ENCODE measurements at places on chromosomes 3 and 15.

DNA sequence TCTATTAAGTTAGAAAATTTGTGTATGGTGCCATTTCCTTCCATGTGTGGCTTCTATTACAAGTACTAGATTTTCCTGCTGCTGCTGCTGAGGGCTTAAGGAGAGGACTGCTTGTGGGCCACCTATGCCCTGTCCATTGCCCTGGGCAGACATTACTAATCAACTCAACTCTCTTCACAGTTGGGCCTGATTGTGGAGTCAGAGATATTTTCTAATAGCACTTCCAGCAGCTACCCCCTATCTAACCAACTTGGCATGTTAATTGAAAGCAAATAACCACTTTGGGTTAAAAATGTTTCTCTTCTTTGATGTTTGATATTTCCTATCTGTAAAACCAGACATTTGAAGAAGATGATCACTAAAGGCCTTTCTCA lies 242.0 kb downstream of the EDEM1 start:
- DNase-seq: no peak
- no peaks in the 10 kb centered on the region for H3K27me3 ChIP-seq
- H3K27ac ChIP-seq: no peak overlapping the region

DNA sequence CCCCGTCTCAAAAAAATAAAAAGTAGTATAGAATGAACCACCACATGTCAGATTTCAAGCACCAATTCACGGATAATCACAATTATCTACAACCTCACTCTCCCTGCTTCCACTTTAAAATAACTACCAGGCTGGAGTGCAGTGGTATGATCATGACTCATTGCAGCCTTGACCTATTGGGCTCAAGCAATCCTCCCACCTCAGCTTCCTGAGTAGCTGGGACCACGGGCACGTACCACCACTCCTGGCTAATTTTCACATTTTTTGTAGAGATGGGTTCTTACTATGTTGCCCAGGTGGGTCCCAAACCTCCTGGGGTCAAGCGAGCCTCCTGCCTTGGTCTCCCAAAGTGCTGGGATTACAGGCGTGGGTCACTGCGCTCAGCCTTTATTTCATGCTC lies 38.1 kb upstream of the LDHAL6B start:
- H3K4me3 ChIP-seq: no peak overlapping the region
- no peaks in the 10 kb centered on the region for H3K27me3 ChIP-seq
- H3K4me1 ChIP-seq: no peaks in the 10 kb centered on the region
- DNase-seq: no peak
- H3K27ac ChIP-seq: no peak overlapping the region
- no peaks in the 10 kb centered on the region for H3K36me3 ChIP-seq

DNA sequence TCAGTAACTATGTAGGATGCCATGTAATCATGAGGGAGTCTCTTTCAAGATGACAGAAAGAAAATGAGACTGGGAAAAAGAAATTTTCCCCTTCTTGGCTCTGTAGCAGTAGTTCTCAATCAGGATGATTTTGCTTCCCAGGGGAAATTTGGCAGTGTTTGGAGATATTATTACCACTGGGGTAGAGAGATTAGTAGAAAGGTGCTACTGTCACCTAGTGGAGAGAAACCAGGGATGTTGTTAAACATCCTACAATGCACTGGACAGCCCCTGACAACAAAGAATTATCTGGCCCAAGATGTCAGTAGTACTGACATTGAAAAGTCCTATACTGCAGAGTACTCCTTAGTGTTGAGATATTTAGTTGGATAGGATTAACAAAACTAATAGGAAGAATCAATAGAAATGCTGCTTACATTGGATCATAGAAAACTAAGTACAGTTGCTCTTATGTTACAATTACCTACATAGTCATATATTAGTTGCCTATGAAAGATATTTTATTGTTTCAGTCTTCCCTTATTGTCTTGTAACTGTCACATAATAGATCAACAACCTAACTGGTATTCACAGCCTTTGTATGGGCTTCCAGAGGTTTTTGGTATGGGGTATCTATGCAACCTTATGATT lies 433.3 kb downstream of the RAP2B start:
- no peaks in the 10 kb centered on the region for H3K4me1 ChIP-seq
- H3K27me3 ChIP-seq: no peaks in the 10 kb centered on the region
- H3K27ac ChIP-seq: no peak overlapping the region
- no peak overlapping the region for H3K4me3 ChIP-seq

DNA sequence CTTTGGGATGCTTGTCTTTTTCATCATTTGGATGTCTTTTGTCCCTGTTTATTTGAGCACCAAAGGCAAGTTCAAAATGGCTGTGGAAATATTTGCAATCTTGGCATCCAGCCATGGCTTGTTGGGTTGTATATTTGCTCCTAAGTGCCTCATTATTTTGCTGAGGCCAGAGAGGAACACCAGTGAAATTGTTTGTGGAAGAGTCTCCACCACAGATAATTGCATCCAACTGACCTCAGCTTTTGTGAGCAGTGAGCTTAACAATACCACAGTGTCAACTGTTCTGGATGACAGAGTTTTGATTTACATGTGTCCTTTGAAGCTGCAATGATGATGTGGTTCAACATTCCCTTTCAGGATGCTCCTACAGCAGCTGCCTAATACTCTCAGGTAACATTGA lies 83.0 kb upstream of the KCNAB1 start:
- no peaks in the 10 kb centered on the region for H3K36me3 ChIP-seq
- no peaks in the 10 kb centered on the region for H3K27me3 ChIP-seq
- H3K4me3 ChIP-seq: no peak overlapping the region
- H3K4me1 ChIP-seq: no peaks in the 10 kb centered on the region
- no peak for DNase-seq
- H3K27ac ChIP-seq: no peak overlapping the region

GRCh38 chr15:53837263-53837662 lies 77.8 kb upstream of the WDR72 start:
- H3K4me1 ChIP-seq: no peaks in the 10 kb centered on the region
- H3K27me3 ChIP-seq: no peaks in the 10 kb centered on the region
- no peak overlapping the region for H3K27ac ChIP-seq
- DNase-seq: no peak
- no peaks in the 10 kb centered on the region for H3K36me3 ChIP-seq

DNA sequence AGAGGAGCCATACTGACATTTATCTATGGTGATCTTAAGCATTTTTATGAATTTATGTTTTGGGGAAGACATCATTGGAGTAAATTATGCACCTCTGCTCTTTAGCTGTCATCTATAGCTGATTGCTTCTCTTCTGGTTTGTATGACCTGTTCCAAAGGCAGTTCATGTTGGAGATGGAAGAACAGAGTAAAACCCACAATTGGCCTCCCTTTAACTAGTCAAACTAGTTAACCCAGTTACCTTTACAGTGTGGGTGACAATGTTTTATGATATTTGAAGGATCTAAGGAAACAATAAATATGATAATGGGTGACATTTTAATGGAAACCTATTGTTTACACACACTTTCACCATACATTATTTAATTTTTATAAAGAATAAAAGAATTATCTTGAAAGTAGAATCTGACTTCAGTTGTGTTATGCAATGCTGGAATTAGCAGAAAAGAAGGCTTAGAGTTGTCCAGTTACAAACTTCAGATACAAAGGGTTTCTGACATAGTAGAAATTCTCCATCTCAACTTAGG lies 263.5 kb downstream of the NFKBIZ start:
- no peak overlapping the region for H3K4me3 ChIP-seq
- H3K36me3 ChIP-seq: no peaks in the 10 kb centered on the region
- no peak for DNase-seq
- H3K27me3 ChIP-seq: no peaks in the 10 kb centered on the region
- H3K27ac ChIP-seq: peak overlapping the region; percentile 69

DNA sequence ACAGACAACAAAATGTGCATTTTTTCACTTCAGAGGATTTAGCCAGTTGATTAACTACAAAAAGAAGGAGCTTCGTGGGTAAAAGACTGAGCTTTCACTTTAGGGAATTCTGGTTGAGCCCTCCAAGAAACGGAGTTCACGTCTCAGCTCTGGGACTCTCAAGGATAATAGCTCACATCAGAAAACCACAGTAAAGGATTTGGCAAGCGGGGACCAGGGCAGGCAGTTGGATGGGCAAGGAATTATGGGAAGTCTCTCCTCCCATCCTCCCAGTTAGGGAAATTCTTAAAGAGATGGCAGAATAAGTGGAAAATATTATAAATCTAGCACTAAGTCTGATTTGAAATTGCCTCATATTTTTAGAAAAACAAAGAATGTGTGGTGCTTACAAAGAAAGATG lies 188.3 kb upstream of the EOMES start:
- H3K27me3 ChIP-seq: no peaks in the 10 kb centered on the region
- H3K4me3 ChIP-seq: no peak overlapping the region
- no peak for DNase-seq
- no peak overlapping the region for H3K27ac ChIP-seq
- H3K4me1 ChIP-seq: peaks cover 9% of the 10 kb centered on the region
- H3K36me3 ChIP-seq: no peaks in the 10 kb centered on the region

- peaks cover 7% of the 10 kb centered on the region for H3K36me3 ChIP-seq
- no peaks in the 10 kb centered on the region for H3K4me1 ChIP-seq
- no peak overlapping the region for H3K4me3 ChIP-seq
- no peaks in the 10 kb centered on the region for H3K27me3 ChIP-seq
- no peak for DNase-seq
These were observed 35.7 kb downstream of the SQOR start for GRCh38 chr15:45670511-45670910.

- no peaks in the 10 kb centered on the region for H3K36me3 ChIP-seq
- H3K4me3 ChIP-seq: no peak overlapping the region
- no peaks in the 10 kb centered on the region for H3K27me3 ChIP-seq
- no peak for DNase-seq
- no peak overlapping the region for H3K27ac ChIP-seq
These were observed 26.3 kb downstream of the LIPC start for GRCh38 chr15:58458076-58458475.

- no peak for DNase-seq
- no peaks in the 10 kb centered on the region for H3K4me1 ChIP-seq
- no peak overlapping the region for H3K4me3 ChIP-seq
- H3K36me3 ChIP-seq: no peaks in the 10 kb centered on the region
These were observed 168.4 kb downstream of the STAG1 start for GRCh38 chr3:136583823-136584222.

- H3K4me3 ChIP-seq: no peak overlapping the region
- DNase-seq: no peak
- H3K27ac ChIP-seq: no peak overlapping the region
- peaks cover 4% of the 10 kb centered on the region for H3K36me3 ChIP-seq
- peaks cover 18% of the 10 kb centered on the region for H3K4me1 ChIP-seq
- H3K27me3 ChIP-seq: no peaks in the 10 kb centered on the region
These were observed 6.0 kb upstream of the TMEM87A start for GRCh38 chr15:42279234-42279723.

DNA sequence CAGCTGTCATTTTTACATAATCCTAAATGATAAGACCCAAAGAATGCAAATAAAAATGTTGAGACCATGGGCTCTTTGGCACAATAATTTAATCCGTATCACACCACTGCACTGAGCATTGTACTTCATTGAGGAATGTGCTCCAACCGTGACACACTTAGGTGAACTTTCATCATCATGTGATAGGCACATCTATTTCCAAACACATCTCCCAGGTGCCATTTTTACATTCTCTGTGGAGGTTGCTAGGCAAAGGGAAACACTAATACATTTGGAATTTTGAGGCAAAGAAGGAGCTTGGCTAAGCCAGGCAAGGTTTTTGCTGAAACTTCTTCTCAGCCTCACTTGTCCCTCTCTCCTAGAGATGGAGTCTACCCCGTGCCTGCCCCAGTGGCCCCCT lies 68.7 kb downstream of the LRTM1 start:
- DNase-seq: no peak
- H3K4me3 ChIP-seq: no peak overlapping the region
- no peaks in the 10 kb centered on the region for H3K27me3 ChIP-seq

Measured in naive thymus-derived CD4-positive, alpha-beta T cell (primary cell).